Stimulated activated CD4-positive, alpha-beta T cell treated with anti-CD3 and anti-CD28 coated beads, TNF-alpha, amount 100 ng/mL, for 1 hour (primary cell): ENCODE measurements at places on chromosomes 13 and 19.

DNA sequence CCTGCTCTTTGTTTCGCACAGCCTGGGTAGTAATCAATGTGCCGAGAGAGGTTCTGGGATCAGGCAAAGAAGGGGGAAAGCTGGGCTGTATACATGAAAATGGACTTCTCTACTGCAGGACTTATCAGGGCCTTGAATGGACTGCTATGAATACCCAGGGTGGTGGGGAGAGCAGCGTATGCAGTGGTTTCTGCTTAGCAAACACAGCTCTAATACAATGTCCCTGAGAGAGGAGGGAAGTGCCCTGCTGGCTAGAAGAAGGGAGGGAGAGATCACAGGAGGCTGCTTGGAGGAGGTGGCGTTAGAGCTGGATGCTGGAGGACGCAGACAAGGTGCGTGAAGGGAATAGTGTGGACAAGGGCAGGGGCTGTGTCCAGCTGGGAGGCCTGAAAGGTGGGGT, 116.1 kb downstream of the PTPRS start:
- DNase-seq, result no peak

DNA sequence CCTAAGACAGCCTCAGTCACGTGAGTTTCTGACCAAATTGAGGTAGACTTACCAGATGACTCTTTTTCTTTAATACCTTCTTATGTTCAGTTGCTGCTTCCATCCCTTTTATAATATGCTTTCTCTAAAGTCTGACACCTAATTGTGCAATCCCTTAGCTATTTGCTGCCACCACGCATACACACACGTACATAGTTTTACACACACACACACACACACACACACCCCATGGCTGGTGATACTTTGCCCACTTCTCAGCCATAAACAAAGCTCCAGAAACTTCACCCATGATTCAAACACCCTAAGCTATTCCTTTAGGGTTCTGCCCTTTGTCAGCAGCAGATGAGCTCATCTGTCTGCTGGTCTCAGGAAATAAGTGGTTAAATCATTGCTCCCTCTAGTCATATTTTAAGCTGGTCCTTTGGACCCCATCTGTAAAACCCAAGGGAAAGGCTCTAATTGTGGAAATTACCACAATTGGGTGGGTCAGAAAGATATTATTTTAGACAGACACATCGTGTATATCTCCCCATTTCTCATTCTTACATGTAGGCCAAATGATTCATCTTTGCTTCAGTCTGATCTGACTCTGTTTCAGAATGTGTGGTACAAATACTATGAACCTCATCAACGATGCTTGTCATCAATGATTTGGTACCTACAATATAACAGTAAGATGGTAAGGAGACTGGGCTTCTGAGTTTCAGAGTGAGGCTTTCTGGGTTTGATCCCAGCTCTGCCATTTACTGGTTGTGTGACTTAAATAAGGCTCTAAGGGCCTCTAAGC, 69.2 kb downstream of the NALCN start:
- no peak for DNase-seq

GRCh38 chr19:1085676-1086442, 9.3 kb downstream of the POLR2E start:
- no peak for DNase-seq

- no peak for DNase-seq
These were observed 100.2 kb downstream of the ENOX1 start for GRCh38 chr13:43686557-43686956.

- no peak for DNase-seq
These were observed 2.6 kb downstream of the TUBA3C start for GRCh38 chr13:19178901-19179593.

DNA sequence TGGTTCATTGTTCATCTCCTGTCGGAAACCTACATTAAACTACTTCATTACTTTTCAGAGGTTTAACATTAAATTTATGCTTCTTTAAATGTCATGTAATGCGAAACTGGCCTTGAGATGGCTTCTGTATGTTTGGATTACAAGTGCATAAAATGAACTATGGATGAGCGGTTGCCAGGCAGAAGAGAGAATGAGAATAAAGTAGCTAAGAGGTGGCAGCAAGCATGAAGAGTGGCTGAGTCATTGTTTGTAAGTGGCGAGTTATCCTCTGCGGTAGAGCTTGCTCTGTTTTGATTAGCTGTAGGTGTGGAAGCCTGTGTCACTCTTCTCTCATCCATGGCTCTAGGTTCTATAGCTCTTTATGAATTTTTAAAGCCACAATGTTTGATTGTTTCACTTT, 1139.6 kb upstream of the PCDH9 start:
- no peak for DNase-seq

DNA sequence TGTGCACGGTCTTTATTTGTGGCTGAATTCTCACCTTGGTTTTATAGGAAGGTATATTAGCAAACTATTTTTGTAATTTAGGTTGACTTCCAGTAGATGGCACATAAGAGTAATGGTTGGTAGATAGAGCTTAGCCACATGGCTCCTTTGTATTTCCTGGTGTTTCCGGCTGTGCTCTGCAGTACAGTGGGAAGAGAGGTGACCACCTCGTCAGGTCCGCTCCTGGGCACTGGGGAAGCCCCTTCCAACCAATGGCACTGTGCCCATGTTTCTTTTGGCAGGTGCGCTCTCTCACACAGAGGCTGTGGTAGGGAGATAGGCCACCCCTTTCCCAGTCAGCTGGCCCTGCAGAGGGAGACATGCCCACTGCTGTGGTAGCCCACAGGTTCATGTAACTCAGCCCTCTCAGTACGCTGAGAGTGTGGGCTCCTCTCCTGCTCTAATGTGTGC, 74.3 kb upstream of the ATP12A start:
- DNase-seq, result no peak

- no peak for DNase-seq
These were observed 3.8 kb upstream of the RAB20 start for GRCh38 chr13:110565296-110565695.

DNA sequence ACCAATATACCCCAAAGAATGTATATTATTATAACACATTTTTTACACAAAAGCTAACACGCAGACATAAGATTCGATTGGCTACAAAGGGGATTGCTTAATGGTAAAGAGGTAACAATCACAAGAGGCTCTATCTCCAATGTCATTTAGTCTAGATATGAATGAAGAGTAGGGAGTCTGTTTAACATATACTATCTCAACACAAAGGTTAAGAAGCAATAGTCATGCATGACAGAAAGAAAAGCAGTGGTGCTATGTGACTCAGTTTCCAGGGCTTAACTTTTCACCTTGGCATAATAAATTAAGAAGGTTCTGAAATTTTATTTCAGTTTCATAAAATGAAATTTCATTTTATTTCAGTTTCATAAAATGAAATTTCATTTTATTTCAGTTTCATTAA, 33.3 kb downstream of the UFM1 start:
- no peak for DNase-seq

GRCh38 chr13:91119643-91120042, 227.8 kb upstream of the MIR17HG start:
- no peak for DNase-seq

DNA sequence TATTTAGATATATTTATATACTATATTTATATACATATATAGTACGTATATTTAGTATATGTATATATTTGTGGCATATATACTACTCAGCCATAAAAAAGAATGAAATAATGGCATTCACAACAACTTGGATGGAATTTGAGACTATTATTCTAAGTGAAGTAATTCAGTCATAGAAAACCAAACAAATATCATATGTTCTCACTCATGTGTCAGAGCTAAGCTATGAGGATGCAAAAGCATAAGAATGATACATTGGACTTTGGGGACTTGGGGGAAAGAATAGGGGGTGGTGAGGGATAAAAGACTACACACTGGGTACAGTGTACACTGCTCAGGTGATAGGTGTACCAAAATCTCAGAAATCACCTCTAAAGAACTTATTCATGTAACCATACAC, 1015.7 kb downstream of the EFNB2 start:
- DNase-seq, result no peak

DNA sequence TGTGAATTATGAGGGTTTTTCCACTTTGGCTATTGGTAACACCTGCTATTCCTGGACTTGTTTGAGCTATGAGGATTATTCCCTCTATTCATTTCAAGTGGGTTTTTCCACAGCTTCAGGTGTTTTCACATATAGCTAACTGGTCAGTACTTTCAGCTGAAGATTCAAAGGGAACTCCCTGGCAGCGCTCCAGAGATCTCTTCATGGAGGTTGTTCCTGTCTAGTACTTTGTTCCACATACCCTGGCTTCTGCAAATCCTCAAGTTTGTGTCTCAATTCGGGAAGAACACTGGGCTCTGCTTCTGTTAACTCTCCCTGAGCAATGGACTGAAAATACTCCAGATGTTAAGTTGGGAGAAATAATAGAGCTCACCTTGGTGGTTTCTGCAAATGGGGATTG, 5.6 kb upstream of the ZNF607 start:
- DNase-seq, result no peak

DNA sequence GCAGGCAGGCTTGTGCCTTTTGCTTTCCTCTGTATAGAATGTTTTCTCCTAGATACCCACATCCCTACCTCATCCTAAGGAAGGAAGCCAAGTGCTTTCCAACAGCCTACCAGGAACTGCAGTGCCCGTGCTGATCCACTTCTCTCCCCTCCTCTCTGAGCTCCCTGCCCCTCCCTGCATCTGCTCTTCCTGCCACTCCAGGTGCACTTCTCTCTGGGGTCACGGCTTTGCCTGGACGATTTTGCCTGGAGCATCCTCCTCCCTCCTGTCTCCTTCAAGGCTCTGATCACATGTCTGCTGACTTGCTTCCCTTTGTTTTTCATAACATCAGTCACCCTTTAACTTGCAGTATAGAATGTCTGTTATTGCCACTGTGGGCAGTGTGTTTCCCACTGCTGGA, 34.7 kb upstream of the IRS2 start:
- no peak for DNase-seq

DNA sequence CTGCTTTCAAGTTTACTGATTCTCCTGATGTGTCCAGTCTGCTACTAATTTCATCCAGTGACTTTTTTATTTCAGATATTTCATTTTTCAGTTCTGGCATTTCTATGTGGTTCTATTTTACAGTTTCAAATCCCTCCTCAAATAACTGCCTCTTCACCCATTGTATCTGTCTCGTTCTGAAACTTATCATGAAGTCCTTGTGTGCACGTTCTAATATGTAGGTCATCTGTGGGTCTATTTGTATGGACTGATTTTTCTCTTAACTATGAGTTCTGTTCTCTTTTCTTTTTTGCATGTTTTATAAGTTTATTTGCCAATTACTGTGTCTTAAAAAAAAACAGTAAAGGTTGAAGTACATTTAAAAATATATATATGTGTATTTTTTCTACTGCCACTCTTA, 43.3 kb downstream of the KCNC3 start:
- DNase-seq, result no peak

- DNase-seq, result no peak
These were observed 274.7 kb downstream of the SUCLA2 start for GRCh38 chr13:47726394-47726793.

DNA sequence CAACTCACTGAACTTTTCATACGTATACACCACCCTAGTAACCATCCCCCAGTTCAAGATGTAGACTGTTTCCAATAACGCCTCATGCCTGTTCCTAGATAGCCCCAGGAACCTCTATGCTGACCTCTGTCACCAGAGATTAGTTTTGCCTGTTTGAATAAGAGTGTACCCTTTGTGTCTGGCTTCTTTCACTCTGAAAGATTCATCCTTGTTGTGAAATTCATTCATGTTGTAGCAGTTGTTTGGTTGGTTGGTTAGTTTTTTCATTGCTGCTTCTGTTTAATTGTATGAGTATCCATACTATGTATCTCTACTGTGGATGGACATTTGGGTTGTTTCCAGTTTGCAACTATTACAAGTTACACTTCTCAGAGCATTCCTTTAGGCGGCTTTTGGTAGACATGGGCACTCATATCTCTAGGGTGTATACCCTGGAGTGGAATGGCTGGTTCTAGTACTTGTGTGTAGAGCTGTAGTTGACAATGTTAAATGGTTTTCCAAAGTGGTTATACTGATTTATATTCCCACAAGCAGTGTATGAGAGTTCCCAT, 1.6 kb downstream of the RNASEH2B start:
- DNase-seq, result no peak

- no peak for DNase-seq
These were observed 795 bp downstream of the JOSD2 start for GRCh38 chr19:50510121-50510670.

GRCh38 chr13:68727798-68728197, 1379.8 kb upstream of the ATXN8OS start:
- no peak for DNase-seq

GRCh38 chr13:20232556-20233277, 598 bp upstream of the GJB6 start:
- DNase-seq, result no peak

DNA sequence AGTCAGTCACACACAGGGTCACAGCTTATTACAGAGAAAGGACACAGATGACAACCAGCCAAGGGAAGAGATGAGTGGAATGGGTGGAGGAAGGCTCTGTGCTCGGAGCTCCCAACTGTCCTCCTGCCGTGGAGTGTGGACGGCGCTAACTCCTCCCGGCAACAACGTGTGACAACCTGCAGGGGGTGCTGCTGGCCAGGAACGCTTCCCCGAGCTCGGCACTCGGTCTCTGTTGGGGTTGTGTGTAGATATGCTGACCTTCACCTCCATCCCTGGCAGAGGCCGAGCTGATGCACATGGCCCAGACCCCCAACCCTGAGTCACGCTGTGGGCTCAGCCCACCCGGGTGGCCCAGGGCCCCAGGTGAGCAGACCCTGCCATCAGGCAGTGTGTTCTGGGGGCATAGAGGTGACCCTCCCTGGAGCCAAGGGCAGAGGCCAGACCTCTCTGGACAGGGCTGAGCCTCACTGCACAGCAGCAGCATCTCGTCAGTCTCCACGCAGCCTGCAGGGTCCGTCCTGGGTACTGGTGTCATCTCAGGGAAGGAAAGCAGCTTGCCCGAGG, 14.1 kb downstream of the ZNF444 start:
- no peak for DNase-seq

- no peak for DNase-seq
These were observed 4.6 kb upstream of the CDC42EP5 start for GRCh38 chr19:54477650-54478049.

DNA sequence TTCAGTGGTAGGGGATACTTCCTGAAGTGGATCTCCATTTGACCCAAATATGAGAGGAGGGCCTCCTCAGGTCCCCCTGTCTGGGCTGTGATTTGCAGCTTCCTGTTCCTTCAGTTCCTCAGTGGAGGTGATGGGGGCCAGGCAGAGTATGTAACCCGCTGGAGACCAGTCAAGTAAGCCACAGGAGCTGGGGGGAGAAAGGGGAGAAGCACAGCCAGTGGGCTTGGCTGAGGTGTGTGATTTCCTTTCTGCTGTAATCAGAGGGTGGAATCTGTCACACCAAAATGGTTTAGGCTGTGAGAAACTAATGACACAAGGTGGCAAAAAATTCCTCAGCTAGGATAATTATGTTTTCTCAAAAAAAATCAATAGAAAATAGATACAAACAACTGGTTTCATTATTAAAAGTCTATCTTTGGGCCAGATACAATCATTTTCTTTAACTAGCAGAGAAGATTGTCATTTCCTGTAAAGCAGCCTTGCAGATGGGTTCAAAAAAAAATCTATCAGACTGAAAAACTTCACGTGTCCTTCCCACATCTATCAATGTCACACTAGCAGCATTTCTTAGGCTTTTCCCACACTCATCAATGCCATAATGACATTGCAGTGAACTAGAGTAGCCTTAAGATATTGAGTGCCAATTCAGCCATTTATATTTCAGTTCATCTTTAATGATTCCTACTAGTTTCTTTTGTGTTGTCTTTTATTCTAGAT, 1660.3 kb downstream of the EFNB2 start:
- no peak for DNase-seq
